ENCODE measurements at places on chromosomes 5 and 9.

GRCh38 chr5:68484307-68485068 lies 268.9 kb downstream of the PIK3R1 start:
- DNase-seq: peak; percentile 80

- no peak for DNase-seq
Measured at GRCh38 chr5:133658327-133658726, 46.0 kb upstream of the FSTL4 start.

- DNase-seq: peak; percentile 11
Measured at GRCh38 chr9:114339130-114339908, 9.7 kb downstream of the ORM2 start.

- no peak for DNase-seq
Measured at GRCh38 chr5:98321361-98321760, 452.1 kb upstream of the RGMB start.

GRCh38 chr5:142235050-142235797 lies 89.6 kb downstream of the SPRY4 start:
- no peak for DNase-seq

DNA sequence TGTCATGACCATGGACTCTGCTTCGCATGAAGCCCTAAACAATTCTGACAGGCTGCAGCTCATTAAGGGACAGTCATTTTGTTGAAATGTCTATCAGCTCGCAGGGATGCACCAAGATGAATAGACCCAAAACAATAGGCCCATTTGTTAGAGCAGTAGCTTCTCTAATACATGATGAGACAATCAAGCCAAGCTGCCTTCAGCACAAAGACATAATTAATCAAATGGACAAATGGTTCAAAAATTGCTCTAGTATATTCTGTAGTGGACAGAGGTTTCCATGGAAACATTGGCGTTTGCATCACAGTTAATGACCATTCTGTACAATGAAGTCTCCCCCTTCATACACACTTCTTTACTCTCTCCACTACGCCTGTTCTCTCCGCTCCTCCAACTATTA lies 274.6 kb downstream of the ANXA1 start:
- no peak for DNase-seq

- no peak for DNase-seq
Measured at GRCh38 chr5:163248871-163249270, 188.5 kb upstream of the CCNG1 start.

GRCh38 chr5:10552183-10553143 lies 11.4 kb upstream of the ANKRD33B start:
- DNase-seq: no peak

DNA sequence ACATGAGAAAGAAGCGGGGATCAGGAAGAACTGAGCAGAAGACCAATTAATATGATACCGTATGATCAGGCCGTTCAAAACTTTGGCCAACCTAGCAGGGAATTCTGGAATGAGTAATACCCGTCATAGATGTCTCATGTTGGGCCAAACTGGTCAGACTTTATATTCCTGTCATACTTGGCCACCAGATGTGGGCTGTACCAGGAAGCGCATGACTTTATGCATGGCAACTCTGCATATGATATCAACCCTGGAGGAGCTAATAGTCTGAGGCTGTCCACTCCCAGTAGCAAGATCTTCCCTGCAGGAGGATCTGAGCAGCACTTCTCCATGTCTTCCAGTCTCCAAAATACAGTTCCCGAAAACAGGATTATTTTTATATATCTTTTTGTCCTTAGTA lies 68.5 kb upstream of the NAA35 start:
- DNase-seq: no peak

GRCh38 chr5:149367249-149367971 lies 9.6 kb downstream of the PCYOX1L start:
- DNase-seq: peak; percentile 42

DNA sequence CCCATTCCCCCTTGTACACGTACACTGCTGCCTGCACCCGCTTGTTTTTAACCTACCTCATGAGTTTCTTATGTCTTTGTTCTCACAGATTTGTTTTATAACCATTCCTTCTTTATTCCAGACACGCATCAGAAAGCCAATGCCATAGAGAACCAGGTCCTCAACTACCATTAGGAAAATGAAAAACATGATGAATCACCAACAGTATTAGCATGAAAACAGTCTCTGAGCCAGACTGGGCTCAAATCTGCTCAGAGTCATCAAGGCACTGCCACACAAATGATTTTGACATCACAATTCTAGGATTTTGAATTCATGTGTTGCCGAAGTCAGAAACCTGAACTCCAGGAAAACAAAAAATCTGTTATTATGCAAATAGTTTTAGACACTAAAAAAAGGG lies 394.1 kb upstream of the GRIA1 start:
- DNase-seq: no peak

DNA sequence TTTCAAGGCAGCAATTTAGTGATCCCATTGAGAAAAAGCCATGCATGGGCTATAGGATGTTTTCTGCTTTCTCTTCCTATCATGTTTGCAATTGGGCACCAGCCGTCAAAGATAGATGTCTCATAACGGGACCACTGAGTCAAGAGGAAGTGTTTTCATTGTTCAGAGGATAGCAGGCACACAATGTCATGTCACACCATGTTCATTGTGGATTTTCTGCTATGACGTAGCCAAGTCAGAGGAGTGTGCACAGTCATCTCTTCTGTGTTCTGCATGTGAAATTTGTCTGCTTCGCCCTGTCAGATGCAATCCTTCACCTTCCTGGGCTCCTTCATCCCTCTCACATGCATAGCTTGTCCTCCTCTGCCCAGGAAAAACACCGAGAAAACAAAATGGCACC lies 106.0 kb downstream of the CD180 start:
- DNase-seq: no peak

DNA sequence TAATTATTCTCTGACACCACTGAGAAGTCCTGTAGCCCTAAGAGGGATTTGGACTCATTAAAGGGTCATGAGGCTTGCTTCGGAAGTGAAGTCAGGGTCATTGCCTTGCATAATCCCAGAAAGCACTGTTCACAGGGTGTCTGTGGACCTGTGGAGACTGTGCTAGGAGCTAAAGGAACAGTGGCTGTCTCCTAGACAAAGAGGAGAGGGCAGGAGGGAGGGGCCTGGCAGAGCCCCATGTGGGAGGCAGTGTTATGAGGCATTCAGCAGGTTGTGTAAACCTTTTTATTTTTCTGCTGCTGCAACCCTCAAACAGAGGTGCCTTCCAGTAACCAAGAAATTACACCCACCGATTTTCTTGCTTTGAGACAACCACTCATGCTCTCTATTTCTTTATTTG lies 3.3 kb downstream of the TMEM174 start:
- DNase-seq: no peak

DNA sequence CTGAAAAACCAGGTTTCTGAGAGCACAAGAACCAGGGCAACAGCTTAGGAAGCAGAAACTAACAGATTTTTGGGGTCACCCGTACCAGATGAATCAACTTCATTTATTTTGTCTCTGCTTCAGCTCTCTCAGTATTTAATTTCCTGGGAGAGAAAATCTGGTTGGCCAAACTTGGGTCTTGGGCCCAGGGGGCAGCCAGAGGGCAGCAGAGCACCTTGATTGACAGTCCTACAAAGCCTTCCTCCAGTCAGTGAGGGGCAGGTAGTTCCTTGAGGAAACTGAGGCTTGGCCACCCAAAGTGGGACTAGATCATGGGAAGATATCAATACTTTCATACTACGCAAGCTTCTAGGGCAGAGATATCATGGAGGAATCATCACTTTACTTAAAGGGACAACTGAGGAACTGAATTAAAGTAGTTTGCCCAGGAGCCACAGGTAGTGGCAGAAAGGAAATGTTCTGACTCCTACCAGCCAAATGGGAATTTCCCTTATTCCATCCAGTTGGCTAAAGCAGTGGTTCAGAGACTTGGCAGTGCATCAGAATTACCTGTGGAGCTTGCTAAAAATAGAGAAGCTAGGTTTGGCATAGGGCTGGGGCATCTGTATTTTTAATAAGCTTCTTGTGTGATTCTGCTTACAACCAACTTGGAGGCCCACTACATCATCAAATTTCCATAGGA lies 21.5 kb upstream of the ARHGAP26 start:
- no peak for DNase-seq

GRCh38 chr5:178465861-178466288 lies 124.3 kb downstream of the COL23A1 start:
- DNase-seq: no peak

GRCh38 chr9:35731415-35732184 lies 395 bp downstream of the TLN1 start:
- DNase-seq: no peak

GRCh38 chr9:92648474-92648971 lies 21.4 kb downstream of the IPPK start:
- no peak for DNase-seq
